ENCODE measurements at places on chromosomes 2 and 18.

- DNase-seq: no peak
These were observed 51.7 kb downstream of the KCNIP3 start for GRCh38 chr2:95348609-95349567.

GRCh38 chr2:61414674-61415073, 56.2 kb downstream of the USP34 start:
- DNase-seq: no peak

GRCh38 chr18:21262979-21263378, 20.9 kb downstream of the GREB1L start:
- no peak for DNase-seq

DNA sequence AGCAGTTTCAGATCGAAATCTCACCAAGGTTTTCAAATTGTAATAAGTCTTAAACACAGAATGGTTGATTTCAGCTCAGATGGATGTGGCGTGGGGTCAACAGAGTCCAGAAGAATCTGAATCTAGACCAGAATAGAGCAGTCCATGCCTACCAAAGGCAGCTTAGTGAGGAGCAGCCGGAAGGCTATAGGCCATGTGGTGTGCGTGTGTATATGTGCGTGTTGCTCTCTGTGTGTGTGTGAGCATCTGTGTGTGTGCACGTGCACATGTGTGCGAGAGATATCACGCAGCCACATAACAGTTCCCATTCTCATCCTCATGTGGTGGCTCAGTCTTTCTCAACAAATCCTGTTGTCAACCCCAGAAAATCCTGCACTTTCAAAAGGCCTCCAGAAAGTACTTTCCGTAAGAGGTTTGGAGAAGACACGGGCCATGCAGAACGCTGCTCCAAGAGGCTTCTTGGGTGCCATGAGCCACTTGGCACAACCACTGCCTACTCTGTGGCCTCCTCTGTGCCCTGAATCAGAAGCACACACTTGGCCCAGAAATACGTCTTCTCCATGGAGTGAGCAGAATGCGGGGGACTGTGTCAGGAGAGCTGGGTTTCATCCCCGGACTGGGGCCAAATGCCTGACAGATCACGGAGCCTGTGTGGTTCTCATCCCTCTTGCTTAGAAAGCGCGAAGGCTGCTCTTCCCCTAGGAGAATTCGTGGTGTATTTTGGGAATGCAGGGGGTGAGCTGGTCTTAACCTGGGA, 67.3 kb downstream of the ACKR3 start:
- DNase-seq: no peak

DNA sequence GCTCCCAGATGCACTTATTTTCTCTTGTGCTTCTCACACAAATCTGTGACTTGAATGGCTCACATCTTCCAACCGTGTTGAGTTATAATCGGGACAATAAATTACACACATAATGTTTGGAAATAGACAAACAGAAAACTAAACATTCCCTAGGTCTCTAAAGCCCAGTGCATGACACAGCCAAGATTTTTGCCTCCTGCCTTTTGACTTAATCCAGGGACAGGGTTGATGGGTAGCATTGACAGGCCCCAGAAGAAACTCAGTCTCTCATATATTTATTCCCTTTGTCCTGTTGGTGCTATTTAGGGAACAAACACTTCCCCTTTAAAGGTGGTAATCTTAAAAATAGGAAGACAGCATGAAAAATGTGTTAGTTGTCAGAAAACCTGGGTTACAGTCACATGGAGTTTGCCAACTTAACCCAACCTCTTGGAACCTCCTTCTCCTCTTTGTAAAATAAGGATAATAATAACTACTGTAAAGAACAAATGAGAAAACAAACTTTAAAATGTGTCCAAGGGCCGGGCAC, 24.0 kb upstream of the ARPC2 start:
- no peak for DNase-seq

- DNase-seq: no peak
These were observed 26.8 kb downstream of the RNF144A start for GRCh38 chr2:6943971-6944370.
